ENCODE measurements at places on chromosomes 2 and 18. TPM values are rescaled to one million over a fixed set of nuclear protein-coding genes. Genes with fewer than 3 reads are reported as not detected.
A peak's percentile ranks its signal among the peaks of the same experiment; 100 is the strongest.

The SMAD7 gene
- 98.8 TPM for total RNA-seq

GRCh38 chr2:27572998-27573429 lies 9.8 kb upstream of the ZNF512 start:
- H3K36me3 ChIP-seq = no peaks in the 10 kb centered on the region
- H3K4me3 ChIP-seq = no peak overlapping the region
- H3K27me3 ChIP-seq = no peaks in the 10 kb centered on the region
- H3K27ac ChIP-seq = no peak overlapping the region
- DNase-seq = no peak
- no peaks in the 10 kb centered on the region for H3K4me1 ChIP-seq

The NETO1 gene
- total RNA-seq = not detected

DNA sequence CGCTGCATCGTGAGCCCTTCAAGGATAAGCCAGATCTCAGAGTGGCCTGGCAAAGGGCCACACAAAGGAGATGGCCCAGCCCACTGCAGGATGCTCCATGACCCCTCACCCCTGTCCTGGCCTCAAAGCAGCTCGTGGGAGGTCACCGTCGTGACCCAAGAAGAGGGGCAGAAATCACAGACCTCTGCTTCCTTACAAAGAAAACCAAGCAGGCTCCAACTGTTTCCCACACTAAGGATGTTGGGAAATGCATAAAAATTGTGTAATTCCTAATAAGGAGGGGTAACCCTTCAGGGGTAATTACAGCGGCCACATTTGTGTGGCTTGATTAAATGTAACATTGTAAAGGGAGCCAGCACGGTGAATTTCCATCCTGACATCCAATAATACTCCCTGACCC lies 102.3 kb downstream of the BOD1L2 start:
- no peak overlapping the region for H3K4me3 ChIP-seq
- H3K36me3 ChIP-seq = no peaks in the 10 kb centered on the region
- H3K27me3 ChIP-seq = no peaks in the 10 kb centered on the region

The CNGA3 gene
- not detected for total RNA-seq

The WBP1 gene
- 38.1 TPM for total RNA-seq

- no peaks in the 10 kb centered on the region for H3K4me1 ChIP-seq
- H3K36me3 ChIP-seq = no peaks in the 10 kb centered on the region
- H3K27ac ChIP-seq = no peak overlapping the region
- no peak overlapping the region for H3K4me3 ChIP-seq
- no peaks in the 10 kb centered on the region for H3K27me3 ChIP-seq
Observed at GRCh38 chr18:75775121-75775520, 347.6 kb upstream of the SMIM21 start.

- H3K27me3 ChIP-seq = no peaks in the 10 kb centered on the region
- H3K27ac ChIP-seq = no peak overlapping the region
- H3K36me3 ChIP-seq = no peaks in the 10 kb centered on the region
- H3K4me1 ChIP-seq = no peaks in the 10 kb centered on the region
- no peak for DNase-seq
Observed at GRCh38 chr2:142299021-142299420, 168.2 kb upstream of the LRP1B start.

DNA sequence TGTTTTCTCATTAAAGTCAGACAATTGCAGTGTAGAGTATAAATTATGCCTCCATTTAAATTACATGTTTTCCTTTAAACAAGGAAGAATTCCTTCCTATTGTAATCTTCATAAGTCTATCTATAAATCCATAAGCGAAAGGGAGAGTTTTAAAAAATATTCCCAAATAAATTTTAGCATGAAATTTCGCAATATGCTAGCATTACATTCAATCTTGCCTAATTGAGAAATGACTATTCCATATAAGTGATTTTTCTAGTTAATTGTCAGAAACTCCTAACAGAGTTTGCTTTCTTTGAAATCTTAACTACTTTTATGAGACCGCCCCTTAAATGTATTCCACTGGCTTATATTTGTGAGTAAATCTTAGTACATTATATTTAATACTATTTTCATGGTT lies 133.1 kb upstream of the CRIM1 start:
- no peak overlapping the region for H3K4me3 ChIP-seq
- H3K27me3 ChIP-seq = no peaks in the 10 kb centered on the region
- no peaks in the 10 kb centered on the region for H3K4me1 ChIP-seq
- H3K36me3 ChIP-seq = no peaks in the 10 kb centered on the region

The TMEM185B gene
- 20.8 TPM for total RNA-seq

GRCh38 chr2:65639156-65639864 lies 206.9 kb upstream of the SPRED2 start:
- no peak for DNase-seq
- no peaks in the 10 kb centered on the region for H3K36me3 ChIP-seq
- H3K27ac ChIP-seq = no peak overlapping the region

GRCh38 chr18:4672162-4672561 lies 217.1 kb upstream of the DLGAP1 start:
- no peak overlapping the region for H3K27ac ChIP-seq
- H3K27me3 ChIP-seq = no peaks in the 10 kb centered on the region
- H3K4me1 ChIP-seq = no peaks in the 10 kb centered on the region
- H3K36me3 ChIP-seq = no peaks in the 10 kb centered on the region

- H3K27ac ChIP-seq = no peak overlapping the region
- H3K4me1 ChIP-seq = no peaks in the 10 kb centered on the region
- no peaks in the 10 kb centered on the region for H3K36me3 ChIP-seq
- DNase-seq = no peak
Observed at GRCh38 chr2:209911486-209911885, 91.0 kb upstream of the RPE start.

DNA sequence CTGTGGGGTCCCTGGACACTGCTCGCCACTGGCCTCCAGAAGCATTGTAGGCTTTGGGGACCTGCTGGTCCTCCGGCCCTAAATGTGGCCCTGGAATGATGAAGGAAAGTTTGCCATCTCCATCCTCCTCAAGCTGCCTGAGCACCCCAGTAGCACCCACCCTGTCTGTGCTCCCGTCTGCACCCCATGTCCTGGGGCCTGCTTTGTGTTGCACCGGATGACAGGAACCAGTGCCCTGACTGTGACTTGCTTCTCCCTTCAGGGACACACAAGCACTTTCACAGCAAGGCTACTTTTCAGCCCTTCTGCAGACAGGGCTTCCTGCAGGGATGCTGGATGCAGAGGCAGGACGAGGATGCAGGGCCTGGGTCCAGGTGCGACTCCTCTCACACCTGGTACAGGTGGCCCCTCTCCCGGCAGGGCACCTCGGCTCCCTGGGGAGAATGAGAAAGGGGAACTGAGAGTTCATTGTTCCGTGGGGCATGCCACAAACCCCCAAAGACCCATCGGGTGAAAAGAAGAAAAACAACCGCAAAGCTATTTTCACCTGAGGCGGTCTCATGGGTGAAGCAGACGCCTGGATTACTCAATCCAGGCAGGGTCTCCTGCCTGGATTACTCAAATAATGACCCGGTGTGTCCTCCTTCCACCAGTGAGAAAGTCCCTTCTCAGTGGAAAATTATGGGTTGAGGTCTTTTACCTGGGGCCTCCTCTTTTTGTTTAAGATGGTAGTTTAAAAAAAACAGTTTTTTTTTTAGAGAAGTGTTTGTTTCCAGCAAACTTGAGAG lies 74.9 kb downstream of the LONRF2 start:
- no peak overlapping the region for H3K4me3 ChIP-seq
- no peak overlapping the region for H3K27ac ChIP-seq
- no peaks in the 10 kb centered on the region for H3K4me1 ChIP-seq
- no peaks in the 10 kb centered on the region for H3K36me3 ChIP-seq
- H3K27me3 ChIP-seq = no peaks in the 10 kb centered on the region
- DNase-seq = no peak

GRCh38 chr18:63949068-63949737 lies at the start of gene HMSD:
TSS of gene HMSD (plus strand) at chr18:63949301. CDS start at chr18:63953456, 4,155 bp downstream.
- no peaks in the 10 kb centered on the region for H3K36me3 ChIP-seq
- no peaks in the 10 kb centered on the region for H3K4me1 ChIP-seq
- H3K4me3 ChIP-seq = no peak within 1 kb of the TSS
- no peaks in the 10 kb centered on the region for H3K27me3 ChIP-seq
- DNase-seq = peak; percentile 87
- H3K27ac ChIP-seq = no peak within 1 kb of the TSS
